Activated naive CD8-positive, alpha-beta T cell treated with anti-CD3 and anti-CD28 coated beads, Interleukin-2, amount 50 U/mL, for 24 hours (primary cell): ENCODE measurements at places on chromosomes 2 and 18.

DNA sequence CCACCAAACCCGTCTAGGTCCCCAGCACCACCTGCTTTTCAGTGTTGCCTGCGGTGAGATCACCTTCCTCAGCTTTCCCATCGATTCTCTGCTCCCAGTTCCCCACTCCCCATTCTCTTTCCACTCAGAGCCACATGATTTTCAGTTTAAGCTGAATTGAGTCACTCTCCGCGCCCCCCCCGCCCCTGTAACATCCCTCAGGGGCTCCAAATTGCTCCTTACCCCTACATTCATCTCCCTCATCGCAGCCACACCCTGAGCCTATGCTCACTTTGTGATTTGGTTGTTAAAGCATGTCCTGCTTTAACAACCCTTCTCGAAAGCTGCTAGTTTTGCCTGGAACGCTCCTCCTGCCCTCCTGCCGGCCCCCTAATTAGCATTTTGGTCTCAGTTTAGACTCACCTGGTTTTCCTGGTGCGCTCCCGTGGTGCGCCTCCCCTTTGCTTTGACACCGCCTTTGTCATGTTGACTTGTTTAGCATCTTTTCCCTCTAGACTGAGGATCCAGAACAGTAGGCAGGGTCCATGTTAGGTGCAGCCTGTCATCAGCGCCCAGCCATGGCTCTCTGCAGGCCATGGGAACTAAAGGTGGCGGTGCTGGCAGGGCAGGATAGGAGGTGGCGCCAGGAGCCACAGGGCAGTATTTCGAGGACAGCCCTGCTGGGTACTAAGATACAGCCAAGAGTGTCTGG is 60.8 kb downstream of the ST3GAL5 start:
- DNase-seq = no peak

- no peak for DNase-seq
These were observed 85.6 kb downstream of the DDX1 start for GRCh38 chr2:15677141-15677843.

DNA sequence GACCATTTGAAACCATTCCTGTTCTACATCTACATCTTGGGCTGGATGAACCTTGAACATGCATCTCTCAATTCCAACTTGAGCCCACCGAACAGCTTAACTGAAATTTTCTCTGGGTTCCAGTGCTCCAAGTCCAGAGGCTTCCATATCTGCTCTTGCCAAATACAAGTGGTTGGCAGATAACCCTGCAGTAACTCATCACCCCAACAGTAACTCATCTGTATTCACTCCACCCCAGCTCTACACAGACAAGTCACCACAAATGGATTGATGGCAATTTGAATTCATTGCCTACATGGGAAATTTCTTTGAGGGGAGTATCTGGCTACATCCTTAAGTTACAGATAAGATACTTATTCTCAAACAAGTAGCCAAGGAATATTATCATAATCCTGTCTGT is 502.4 kb upstream of the TNP1 start:
- no peak for DNase-seq

DNA sequence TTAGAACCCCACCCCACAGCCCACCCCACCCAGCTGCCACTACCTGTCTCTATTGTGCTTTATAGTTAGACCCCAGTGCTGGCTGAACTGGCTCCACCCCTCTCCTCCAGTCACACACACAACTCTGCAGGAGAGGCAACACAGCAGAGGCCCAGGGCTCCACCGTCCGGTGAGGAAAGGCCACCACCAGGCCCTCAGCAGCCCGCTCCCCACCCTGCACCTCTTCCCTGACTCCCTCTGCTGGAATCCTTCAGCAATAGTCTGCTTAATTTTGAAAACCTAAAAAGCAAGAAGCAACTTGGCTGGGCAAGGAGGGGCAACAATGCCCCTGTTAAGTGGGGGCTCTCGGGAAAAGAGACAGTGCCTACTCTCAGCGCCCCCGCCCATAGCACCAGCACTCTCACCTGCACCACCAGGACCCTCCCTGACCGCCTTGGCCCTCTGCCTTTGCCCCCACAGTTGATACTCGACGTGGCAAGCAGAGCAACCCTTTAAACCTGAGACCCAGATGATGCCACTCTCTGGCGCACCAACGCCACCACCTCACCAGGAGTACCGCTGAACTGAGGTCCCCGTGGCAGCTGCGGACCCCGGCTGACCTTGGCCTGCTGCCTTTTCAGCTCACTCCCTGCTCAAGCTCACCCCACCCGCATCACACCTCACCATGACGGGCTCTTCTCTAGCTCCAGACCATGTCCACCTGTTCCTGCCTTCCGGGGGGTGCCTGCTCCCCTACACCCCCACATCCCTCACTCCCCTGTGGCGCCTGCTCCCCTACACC is 45.7 kb downstream of the NDUFA10 start:
- no peak for DNase-seq

GRCh38 chr2:239862613-239863012 is 162.5 kb downstream of the NDUFA10 start:
- no peak for DNase-seq

DNA sequence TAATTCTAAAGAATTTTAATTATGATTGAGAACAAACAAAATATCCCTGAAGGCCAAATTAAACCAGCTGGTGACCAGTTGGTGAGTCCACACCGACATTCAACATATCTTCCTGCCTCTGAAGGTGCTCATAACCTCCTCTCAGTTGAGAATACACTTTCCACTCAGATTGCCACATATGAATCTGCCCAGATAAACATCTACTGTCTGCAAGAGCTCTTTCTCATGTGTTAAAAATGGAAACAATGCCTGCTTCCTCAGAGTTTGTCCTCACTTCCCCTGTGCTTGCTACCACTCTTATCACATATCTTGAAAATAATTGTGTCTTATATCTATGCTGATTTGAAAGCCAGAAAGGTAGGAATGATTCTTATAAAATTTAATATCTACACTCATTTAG is 177.7 kb upstream of the GULP1 start:
- DNase-seq = no peak

DNA sequence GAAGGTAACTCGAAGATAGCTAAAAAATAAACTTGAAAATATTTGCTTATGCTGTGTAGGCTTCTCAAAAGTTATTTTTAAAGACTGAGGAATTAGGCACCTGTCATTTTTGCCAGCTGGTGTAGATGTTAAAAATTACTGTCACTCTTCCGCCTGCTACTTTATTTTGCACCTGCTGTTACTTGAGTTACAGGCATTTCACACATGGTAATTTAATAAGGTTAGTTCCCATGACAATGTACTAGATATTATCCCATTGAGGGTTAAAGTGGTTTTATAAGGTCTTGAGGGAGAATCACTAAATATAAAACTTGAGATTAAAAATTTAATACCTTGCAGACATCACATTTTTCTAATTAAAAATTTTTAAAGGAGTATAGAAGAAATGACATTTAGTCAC is 26.6 kb downstream of the MYL1 start:
- no peak for DNase-seq

DNA sequence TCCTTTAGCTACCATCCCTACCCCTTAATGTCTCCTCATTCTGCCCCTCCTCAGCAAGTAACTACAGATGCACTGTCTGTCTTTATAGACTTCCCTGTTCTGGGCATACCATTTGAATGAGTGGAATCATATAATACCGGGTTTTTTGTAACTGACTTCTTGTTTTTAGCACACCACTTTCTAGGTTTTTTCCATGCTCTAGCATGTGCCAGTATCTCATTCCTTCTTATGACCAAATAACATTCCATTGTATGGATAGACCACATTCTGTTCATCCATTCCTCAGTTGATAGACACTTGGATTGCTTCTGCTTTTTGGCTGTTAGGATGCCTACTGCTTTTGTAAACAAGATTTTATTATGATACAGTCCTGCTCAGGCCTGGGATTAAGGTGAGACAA is 154.7 kb downstream of the TSN start:
- DNase-seq = no peak
